ENCODE measurements at places on chromosomes 3 and 15.

DNA sequence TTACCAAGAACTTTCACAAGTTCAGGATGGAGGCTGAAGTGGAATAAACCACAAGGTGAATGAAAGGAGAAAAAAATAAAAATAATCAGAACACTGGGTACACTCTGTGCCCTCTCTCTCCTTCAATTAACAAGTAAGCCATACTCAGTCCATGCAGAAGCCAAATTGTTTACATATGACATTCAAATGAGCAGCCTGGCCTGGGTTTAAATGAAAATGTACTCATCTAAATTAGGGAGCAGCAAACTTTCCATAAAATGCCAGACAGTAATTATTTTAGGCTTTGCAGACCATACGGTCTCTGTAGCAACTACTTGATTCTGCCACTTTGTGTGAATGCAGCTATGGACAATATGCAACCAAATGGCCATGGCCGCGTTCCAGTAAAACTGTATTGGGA is 376.6 kb downstream of the MAGI1 start:
- DNase-seq: no peak

- no peak for DNase-seq
Measured at GRCh38 chr3:133125802-133126201, 87.6 kb downstream of the TMEM108 start.

GRCh38 chr15:65646486-65646885 is 24.7 kb downstream of the SLC24A1 start:
- DNase-seq: no peak

DNA sequence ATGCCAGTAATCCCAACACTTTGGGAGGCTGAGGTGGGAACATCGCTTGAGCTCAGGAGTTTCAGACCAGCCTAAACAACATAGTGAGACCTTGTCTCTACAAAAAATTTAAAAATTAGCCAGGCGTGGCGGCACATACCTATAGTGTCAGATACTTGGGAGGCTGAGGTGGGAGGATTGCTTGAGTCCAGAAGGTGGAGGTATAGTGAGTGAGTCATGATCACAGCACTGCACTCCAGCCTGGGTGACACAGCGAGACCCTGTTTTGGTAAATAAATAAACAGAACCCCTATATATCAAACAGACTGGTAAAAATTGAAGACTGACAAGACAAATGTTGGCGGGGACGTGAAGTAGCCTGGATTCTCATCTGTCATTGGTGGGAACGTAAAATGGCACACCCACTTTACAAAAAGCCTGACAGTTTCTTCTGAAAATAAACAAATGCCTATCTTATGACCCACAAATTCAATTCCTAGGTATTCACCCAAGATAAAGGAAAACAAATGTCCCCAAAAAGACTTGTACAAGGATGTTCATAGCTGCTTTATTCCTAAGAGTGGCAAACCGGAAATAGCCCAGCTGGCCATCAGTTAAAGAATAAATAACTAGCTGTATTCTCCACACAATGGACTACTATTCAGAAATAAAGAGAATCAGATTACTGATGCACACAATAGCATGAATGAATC is 47.0 kb upstream of the GK5 start:
- DNase-seq: no peak

- DNase-seq: no peak
Measured at GRCh38 chr3:81199587-81199986, 561.9 kb downstream of the GBE1 start.

- DNase-seq: no peak
Measured at GRCh38 chr15:92273723-92274122, 120.0 kb upstream of the ST8SIA2 start.

- DNase-seq: no peak
Measured at GRCh38 chr15:91447991-91448644, 348.1 kb downstream of the SV2B start.

GRCh38 chr15:74768771-74769342 is 13.0 kb upstream of the CSK start:
- peak; percentile 68 for DNase-seq

GRCh38 chr15:65824031-65824743 is 32.1 kb upstream of the DENND4A start:
- DNase-seq: no peak

GRCh38 chr3:157914882-157915281 is 191.3 kb downstream of the SHOX2 start:
- DNase-seq: no peak

GRCh38 chr15:67836134-67836455 is 3.8 kb downstream of the RNU6-1 start:
- DNase-seq: no peak

DNA sequence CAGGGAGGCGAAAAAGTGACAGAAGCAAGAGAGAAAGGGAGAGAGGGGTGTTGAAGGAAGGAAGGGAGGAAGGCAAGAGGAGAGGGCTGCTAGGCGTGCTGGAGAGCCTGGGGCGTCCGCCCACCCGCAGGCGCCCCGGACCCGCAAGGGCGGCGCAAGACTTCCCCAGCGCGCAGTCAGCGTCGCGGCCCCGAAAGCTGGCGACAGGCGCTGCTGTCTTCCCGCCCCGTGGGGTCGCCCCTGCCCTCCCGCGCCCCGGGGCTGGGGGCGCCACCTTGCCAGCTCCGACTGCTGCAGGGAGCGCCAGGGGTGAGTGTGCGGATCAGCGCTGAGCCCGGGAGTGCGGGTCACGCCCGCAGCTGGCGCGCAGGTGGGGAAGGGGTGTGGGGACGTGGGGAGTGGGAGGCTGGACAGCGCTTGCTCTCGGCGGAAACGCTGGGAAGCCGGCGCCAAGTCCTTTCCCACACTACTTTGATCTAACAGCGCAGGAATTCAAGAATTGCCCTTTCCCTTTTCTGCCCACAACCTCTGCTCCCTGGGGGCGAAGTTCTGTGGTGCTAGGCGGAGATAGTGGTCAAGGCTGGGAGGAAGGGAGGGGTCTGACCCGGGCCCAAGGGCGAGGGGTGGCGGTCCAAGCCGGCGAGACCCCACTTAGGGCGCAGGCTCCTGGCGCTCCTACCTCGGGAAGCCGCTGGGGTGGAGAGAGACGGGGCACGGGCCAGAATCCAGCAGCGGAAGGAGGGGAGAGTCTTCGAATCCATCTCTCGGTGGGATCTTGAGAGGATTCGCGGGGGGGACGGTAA is 266.1 kb downstream of the CGGBP1 start:
- no peak for DNase-seq

DNA sequence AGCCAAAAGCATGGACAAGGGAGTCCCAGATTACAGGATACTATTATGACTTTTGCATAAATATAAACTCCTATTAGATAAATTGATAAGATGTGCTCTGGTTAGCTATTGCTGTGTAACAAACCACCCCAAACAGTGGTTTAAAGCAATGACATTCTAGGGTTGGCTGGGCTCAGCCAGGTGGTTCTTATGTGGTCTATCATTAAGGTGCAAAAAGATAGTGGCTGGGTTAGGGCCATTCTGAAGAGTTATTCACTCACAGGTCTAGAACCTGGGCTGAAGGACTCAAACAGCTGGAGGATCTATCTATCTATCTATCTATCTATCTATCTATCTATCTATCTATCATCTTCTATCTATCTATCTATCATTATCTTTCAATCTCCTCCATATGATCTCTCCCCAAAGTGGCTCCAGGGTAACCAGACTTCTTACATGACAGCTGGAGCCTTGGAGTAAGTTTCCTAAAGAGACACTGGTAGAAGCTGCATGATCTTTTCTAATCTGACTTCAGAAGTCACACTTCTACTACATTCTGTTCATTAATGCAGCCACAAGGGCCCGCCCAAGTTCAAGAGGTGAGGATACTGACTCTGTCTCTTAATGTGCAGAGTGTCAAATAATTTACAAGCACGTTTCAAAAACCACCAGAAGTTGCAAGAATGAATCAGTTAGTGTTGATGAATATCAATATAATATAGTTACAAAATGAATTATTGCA is 74.9 kb upstream of the XCR1 start:
- no peak for DNase-seq

DNA sequence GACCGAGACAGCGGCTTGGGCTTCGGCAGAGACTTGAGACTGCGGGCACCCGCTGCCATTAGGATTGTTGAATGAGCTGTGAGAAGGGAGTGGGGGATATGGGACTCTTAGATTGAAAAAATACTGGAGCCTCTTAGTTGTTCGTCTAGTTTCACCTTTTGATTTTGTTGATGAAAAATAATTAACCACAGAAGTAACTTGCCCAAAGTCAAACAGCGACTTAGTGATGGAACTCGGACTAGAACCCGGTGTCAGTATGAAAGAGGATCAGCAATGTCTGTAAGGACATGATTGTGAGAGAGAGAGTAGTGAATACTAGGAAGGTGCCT is 510 bp upstream of the GOLGB1 start:
- DNase-seq: no peak

- no peak for DNase-seq
Measured at GRCh38 chr3:67094774-67095173, 96.7 kb downstream of the KBTBD8 start.

GRCh38 chr3:158097081-158097592 is 9.1 kb downstream of the SHOX2 start:
- DNase-seq: no peak

DNA sequence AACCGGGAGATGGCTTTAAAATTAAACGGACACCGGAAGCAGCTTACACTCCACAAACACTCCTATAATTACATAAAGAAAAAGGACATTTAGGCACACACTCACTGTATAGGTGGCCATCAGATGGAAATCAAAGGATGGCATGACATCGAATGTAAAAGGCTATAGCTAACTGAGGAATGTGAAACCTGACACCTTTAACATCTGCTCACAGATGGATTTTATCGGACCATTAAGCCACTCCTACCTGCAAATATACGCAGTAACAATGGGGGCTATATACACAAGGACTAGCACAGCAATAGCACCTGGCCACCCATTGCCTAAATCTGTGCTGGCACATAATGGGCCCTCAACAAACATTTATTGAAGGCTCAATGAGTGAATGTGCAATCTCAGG is 14.5 kb upstream of the RBSN start:
- DNase-seq: no peak

DNA sequence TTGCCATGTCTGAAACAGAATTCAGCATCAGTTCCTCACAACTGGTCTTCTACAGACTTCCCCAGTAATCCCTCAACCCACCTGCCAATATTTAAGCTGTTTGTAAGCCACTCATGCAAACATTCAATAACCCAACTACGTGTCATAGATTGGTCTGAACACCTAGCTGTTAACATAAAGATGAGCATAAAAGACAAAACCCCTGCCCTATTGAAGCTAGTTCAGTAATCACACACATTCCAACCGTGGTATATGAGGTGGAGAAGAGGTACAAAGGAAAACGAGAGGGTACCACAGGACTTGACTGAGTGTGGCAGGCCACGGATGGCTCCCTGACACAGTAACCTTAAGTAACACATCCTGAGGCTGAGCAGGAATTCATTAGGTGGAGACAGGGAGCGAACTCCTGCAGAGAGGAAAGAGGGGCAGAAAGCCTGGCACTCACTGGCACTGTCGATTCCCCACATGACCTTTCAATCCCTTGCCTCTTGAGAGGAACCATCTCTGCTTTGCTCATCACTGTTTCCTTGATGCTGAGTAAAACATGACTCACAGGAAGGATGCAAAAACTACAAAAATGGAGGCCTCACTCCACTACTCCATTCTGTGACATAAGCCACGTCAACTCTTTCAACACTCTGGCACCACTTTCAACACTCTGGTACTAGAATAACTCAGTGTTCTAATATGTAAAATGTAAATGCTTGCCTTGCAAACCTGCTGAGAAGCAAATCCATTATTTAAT is 31.3 kb downstream of the RPN1 start:
- DNase-seq: peak; percentile 13

- DNase-seq: no peak
Measured at GRCh38 chr15:66072616-66073361, 180.8 kb downstream of the MEGF11 start.

- no peak for DNase-seq
Measured at GRCh38 chr3:97131476-97131875, 317.1 kb downstream of the EPHA6 start.

- DNase-seq: no peak
Measured at GRCh38 chr3:78882251-78882650, 885.5 kb downstream of the ROBO1 start.

DNA sequence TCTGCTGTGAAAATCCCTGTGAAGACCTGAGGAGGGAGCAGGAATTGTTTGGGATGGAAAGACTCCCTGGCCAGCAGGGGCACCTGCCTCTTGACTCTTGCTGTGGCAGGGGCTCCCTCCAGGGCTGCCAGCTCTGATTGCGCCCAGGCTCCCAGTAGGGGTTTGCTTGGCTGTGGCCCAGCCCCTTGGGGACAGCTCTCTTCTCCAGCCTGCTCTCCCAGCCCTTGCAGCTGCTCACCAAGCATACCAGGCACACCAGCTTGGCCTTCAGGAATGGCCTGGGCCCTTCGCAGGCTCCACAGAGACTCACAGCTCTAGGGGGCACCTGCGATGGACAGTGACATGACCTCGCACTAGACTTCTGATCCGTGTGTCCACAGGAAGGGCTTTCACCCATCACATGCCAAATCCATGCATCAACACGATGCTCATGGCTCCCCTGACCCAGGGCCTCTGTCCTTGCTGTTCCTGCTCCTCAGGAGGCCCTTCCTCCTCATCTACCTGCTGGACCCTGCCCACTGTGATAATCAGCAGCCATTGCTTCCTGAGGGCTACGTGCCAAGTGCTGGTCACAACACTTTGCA is 61.8 kb downstream of the SCN5A start:
- no peak for DNase-seq

- no peak for DNase-seq
Measured at GRCh38 chr3:100891033-100891432, 102.2 kb downstream of the ABI3BP start.

DNA sequence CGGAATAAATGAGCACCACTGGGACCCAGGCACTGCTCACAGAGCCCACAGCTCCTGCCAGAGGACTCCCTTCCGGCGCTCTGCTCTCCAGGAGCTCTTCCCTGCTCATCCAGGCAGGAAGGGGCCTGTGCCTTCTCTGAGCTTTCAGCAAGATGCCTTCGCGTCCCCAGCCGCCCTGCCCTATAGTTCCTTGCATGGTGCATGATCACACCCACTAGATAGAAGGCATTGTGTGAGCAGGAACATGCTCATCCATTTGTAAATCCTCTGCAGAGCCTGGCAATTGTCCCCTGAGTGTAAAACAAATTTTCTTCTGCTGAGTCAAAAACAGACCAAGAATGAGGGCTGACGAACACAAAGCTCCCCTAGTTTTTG is 181.6 kb downstream of the MEGF11 start:
- no peak for DNase-seq

DNA sequence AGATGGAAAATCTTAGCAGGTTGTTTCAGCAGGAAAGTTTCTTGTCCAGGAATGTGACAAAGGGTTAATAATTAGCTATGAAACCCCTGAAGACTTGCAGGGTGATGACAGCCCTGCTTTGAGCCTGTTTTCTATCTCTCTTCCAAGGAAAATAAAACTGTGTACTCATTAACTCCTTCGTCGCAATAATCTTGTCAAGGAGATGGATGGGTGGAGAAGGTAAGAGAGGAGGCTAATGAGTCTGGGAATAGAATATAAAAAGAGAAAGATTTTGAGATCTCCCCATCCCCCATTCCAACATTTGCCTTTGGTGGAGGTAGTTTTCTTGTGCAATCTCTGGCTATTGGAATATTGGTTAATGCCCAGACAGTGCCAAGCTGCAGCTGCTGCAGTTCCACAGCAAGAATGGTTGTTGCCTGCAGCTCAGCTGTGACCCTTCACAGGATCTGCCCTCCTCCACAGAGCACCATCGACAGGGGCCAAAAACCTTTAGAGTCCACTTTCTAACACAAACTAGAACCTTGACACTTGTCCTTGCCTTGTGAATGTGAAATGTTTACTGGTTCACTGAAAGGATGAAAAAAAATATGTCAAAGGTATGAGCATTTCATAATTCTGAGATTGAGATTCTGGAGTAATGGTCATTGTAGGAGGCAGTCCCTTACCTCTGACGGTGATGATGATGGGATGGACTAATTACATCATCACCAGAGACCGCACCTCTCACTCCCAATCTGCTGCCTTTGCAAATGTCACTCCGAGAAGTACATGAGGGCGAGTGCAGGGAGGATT is 4.2 kb upstream of the LRIG1 start:
- no peak for DNase-seq

Measured in activated naive CD4-positive, alpha-beta T cell treated with Interleukin-2 at 50 U/mL for 16 hours (primary cell).